IMR-90 (cell line): ENCODE measurements at places on chromosomes 2 and 18. TPM values are rescaled to one million over a fixed set of nuclear protein-coding genes. Genes with fewer than 3 reads are reported as not detected.

- DNase-seq: peak; percentile 90
Measured at GRCh38 chr2:133791191-133791590, 222.9 kb upstream of the NCKAP5 start.

- DNase-seq: no peak
Measured at GRCh38 chr18:9418047-9418690, 57.1 kb upstream of the RALBP1 start.

DNA sequence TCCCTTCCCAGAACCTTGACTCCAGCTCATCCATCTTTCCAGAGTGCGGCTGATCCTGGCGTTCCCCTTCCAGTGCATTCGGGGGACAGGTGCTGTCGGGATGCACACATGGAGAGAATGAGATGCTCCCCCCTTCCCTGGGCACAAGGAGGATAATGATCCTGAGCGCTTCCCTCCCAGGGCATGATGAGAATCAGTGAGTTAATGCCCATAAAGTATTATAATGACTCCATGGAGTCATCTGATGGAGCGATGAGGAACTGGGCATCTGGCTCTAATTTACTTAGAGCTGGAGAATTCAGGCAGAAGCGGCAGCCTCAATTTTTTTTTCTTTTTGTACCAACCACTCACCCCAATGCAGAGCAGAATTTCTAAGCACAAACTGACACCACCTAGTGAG is 79.6 kb upstream of the SKOR2 start:
- no peak for DNase-seq

DNA sequence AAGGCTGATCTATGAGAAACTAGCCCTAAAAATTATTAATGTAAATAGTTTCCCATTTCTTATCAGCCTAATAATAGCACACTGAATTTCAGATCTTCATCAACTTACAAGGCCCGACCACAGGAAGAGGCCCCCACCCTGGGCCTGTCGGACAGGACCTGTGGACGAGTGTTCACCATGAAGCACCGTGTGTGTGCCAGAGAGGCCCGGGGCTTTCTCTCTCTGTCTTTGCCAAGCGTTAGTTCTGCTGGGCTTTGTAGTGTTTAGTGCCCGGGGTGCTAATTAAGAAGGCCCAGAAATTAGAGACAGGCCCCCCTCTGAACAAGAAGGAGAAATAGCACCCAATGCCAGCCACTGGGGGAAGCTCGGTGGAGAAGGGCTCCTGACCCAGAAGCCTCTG is 265.7 kb downstream of the TWIST2 start:
- no peak for DNase-seq

DNA sequence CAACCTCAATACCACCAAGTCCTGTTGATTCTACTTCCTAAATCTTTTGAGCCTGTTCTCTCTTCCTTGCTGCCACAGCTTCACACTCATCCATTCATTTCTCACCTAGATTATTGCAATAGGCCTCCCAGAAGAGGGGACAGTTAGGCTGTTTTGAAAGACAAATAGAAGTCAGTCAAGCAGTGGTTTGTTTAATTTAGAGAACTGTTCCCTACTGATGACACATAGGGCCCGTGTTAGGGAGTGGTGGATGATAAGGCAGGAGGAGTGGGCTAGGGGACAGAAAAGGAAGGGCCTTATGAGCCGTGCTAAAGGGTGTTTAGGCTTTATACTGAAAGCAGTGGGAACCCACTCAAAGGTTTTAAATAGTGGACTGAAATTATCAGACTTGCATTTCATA is 59.6 kb upstream of the ZFP36L2 start:
- no peak for DNase-seq

- DNase-seq: no peak
Measured at GRCh38 chr2:5464657-5465056, 227.5 kb upstream of the SOX11 start.

- no peak for DNase-seq
Measured at GRCh38 chr18:2237706-2238105, 333.6 kb downstream of the METTL4 start.

DNA sequence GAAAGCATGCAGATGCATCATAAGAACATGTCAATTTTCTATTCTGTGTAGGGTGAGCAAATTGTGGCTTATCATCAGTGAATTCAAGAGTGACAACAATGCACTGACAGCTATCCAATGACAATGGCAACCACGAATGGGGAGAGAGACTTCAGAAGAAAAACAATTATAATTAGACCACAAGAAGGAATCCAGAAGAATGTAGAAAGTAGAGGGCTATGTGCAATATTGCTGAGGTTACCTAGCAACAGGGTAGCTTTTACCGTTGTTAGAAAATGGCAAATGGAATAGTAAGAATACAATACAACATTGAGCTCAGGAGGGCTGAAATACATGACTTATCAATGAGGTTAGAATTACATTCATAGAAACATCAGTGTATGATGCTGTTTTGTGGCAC is 71.1 kb upstream of the SESTD1 start:
- DNase-seq: no peak

DNA sequence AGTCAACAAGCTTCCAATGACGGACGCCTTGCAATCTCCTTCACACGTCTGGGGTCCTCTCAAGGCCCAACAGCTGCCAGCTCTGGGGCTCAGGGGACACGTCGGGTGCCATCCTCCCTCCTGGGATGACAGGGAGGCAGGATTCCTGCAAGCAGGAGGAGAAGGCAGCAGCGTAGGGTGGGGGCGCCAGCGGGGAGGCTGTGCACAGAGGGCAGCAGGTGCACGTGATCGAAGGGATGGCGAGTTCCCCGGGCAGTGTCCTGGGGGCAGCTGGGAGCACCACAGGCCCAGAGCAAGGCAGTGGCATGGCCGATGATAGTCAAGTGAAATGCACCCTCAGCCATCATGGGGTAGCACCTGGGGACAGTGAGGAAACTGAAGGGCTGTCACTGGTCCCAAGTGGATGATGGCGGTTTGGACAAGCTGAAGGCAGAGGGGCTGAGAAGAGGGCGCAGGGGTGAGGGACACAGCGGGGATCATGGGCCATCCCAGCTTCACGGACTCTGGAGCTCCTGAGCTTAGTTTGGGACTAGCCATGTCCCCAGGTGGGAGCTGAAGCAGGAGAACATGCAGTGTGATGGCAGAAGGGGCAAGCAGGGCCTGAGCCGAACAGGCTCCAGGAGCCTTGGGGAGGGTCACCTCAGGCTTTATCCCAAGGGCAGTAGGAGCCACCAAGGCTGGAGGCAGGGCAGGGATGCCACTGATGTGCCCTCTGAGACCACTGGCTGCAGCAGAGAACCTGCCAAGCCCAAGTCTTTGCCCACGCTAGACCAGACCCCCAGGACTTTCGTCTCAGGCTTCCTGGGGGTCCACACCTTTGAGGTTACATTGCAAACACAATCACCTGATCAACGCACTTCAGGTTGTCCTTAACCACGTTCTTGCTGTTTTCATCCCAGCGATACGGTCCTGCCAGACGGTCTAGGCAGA is 16.3 kb upstream of the SNED1 start:
- no peak for DNase-seq

DNA sequence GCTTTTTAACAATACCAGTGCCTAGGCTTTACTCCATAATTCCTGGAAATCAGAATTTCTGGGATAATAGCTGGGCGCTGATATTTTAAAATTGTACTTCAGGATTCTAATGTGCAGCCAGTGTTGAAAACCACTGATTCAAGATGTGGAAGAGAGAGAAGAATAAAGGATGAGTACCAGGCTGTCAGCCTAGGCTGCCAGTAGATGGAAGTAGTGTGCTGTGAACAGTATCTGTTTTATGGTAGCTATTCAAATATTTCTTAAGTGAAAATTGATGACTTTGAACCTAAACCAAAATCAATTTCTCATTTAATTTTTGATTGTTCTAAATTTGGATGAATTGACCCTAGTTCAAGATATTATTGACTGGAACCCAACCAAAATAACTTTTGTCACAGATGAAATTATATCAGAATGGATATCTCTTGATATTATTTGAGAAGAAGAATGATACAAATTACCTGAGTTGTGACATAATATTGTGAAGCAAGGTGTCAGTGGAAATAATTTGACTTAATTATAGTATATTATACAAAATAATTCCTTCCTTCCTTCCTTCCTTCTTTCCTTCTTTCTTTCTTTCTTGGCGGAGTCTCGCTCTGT is 88.0 kb downstream of the COMMD1 start:
- peak; percentile 62 for DNase-seq

GRCh38 chr2:208556983-208557484 is 150.4 kb downstream of the PTH2R start:
- no peak for DNase-seq

GRCh38 chr2:20645301-20645701 is 5.6 kb downstream of the HS1BP3 start:
- no peak for DNase-seq

DNA sequence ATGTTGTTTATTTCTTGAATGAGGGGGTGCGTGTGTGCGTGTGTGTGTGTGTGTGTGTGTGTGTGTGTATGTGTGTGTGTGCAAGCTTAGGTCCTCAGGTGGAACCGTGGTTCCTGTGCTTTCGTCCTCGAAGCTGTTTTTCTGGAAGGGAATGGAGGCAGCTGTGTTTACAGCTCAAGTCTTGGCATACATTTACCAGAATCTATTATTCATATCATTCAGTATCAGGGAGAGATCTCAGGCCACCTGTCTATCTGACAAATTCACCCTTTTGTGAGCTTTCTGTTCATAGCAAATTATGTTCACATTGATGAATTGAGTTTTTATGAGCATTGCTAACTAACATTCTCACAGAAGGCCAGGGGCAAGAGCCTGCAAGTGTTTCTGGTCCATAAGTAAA is 550.4 kb downstream of the ARHGAP15 start:
- DNase-seq: no peak

GRCh38 chr2:10992023-10992791 is 80.5 kb downstream of the KCNF1 start:
- DNase-seq: no peak

DNA sequence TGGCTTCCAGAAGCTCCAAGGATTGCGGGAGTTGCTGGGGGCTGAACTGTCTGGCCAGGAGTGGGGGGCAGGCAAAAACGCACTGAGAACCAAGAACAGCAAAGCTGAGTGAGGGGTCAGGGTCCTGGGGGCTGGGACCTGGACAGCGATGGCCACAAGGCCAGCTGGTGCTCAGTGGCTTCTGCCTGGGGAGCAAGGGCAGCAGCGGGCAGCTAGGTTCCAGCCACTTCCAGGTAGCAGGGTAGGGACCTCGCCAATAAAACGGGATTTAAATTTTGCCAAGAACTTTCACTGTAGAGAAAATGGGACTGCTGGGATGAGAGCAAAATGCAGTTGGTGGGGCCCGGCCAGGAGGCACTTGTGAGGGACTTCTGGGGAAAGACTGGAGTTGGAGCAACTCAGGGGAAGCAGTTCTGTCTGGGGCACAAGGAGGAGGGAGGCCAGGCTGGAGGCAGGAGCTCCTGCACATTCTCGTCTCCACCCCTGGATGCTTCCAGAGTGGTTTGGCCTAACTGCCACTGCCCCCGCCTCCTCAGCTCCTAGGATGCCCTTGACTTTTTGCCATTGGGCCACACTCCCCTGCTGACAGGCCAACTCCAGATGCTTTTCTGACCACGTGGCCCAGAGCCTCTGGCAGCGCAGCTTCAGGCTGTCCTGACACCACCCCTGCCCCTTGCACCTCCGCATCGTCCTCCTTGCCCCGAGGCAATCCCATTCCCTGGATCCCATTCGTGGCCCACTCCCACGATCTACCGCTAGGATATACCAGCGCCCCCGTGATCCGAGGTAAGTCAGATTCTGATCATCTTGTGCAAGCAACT is 5.5 kb upstream of the CCDC74A start:
- DNase-seq: no peak

GRCh38 chr2:98804265-98804650 is 73.3 kb upstream of the MGAT4A start:
- DNase-seq: no peak

DNA sequence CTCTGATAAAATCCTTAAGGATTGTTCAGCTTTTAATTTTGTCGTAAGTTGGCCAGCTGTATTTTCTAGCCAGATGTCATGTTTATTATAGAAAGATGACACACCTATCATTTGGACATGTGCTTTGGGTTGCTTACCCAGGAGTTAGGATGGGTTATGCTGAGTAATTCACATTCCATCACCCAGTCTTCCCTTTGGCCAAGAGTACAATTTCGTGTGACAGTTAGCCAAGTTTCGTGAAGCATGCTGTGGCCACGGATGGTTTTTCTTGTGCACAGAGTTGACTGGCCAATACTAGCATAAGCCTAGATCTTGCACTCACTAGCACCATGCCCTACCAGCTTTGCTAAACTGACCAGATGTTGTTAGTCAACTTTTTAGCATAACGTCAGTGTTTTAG is 5.8 kb downstream of the MAPRE3 start:
- peak; percentile 84 for DNase-seq

DNA sequence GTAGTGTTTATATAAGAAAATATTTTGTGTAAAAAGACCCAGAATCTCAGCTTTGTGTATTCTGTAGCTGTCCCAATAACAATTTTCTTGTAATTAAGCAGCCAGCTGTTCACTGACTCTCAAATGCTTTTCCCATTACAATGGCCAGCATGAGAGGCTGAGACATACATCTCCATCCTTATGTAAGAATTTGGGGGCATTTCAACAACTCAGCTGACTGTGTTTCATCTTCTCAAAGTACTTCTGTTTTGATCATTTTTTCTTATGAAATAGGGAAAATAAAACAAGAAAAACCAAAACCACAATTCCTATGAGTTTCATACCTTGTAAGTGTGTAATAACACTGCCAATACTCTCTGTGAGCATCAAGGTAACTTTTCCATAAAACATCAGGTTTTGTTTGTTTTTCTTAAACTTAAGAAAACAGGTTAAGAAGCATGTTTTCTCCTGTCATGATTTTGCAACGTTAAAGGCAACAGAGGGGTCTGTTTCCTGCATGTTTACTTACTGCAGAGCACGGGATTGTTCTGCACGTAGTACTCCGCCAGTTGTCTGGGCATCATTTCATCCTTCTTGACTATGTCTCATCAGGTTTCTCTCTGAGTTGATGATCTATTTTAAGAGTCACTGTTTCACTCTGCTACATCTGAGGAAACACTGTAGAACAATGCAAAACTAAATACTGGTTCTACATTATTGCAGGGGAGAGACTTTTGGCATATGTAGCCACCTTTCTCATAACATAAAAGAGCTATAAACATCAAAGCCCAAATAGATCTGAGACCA is 62.9 kb upstream of the CYRIA start:
- DNase-seq: no peak

DNA sequence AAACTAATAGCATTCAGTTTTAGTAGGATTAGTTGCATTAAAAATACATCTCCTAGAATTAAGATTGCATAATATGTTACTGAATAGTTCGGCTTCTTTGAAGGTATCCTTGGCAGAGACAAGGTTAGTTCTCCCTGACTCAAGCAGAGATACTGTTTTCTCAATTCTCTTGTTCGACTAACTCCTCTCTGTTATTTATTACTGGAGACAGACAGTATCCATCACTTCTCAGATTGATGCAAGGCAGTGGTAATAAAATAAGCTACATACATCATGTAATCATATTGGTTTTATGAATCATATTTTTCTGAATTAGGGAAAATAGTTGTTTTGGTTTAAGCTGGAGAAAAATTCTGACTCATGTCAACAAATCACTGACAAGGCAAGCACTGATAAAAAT is 134.8 kb downstream of the SLC8A1 start:
- DNase-seq: peak; percentile 46

Gene SLC9A4
- not detected in 2 replicates for total RNA-seq

Gene KLHL41
- 0.18 and 0.28 TPM in 2 replicates for total RNA-seq

Gene ANKRD44
- total RNA-seq: 11.7 and 15.6 TPM in 2 replicates

Gene SERPINB11
- total RNA-seq: 0.18 TPM in 1 of 2 replicates, not detected in the other

Gene FKBP1B
- 8.9 and 10.2 TPM in 2 replicates for total RNA-seq
